Memory B cell (primary cell): ENCODE measurements at places on chromosomes 1 and 21.

DNA sequence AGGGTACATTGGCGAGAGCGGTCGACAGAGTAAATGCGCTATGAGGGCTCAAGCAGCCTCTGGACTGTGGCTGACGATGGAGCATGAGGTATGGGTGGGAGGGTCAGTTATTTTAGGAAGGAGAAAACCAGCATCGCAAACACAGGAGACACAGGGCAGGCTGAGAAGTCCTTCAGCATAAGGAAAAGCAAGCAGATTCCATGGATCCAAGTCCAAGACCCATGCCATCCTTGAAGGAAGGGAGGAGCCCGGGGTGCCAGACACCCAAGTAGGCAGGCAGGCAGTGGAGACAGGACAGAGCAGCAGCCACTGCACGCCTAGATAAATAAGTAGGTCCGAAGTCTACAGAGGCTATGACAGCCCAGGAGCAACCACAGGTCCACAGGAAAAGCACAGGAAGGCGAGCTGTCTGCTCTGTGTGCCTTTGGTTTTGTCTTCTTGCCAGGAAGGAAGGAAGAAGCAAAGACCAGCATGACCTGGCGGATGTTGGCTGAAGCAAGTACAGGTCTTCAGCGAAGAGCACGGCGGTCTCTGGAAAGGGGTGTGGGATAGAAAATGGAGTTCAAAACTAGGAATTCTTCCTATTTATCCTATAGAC is 76.4 kb upstream of the SLC45A1 start:
- no peak for DNase-seq

DNA sequence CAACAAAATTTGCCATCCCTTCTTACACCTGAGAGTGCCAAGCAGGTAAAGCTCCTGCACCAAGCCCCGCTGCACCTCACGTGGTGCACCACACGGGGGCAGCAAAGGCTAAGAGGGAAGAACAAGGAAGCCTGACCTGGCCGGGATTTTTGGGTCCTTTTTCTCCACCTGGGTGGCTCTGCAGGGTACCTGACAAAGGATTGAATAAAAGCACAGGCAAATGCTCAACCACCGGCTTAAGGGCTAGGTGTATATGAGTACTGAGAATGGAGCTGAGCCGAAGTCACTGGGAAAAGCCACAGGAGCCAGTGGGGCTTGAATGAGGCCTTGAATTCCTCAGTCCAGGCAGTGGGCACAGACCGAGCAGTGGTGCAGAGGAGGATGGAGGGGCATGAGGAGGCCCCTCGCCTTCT is 36.4 kb downstream of the ZNF697 start:
- peak; percentile 34 for DNase-seq

GRCh38 chr1:3468236-3469103 is 14.0 kb downstream of the ARHGEF16 start:
- no peak for DNase-seq

GRCh38 chr1:47201179-47201578 is 11.3 kb upstream of the PDZK1IP1 start:
- DNase-seq: no peak

DNA sequence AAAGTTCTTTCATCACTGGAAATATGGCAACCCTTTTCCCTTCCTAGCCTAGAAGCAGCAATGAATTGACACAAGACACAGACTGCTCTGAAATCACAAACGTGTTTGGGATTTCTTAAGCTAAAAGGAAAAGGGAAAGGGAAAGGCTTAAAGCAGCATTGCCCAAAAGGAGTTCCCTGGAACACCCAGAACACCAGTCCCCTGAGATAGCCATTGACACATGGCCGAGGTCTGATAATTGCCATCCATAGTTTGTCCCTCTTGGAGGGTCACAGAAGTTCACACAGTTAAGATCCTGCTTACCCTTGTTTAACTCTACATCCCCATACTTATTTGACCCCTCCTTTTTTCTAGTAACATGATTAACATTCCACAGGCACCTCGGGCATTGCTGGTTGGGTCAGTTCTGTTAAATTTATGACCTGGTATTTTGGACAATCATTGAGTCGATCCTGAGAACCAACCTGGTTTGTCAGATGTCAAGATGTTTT is 72.9 kb downstream of the ZNF281 start:
- DNase-seq: no peak

DNA sequence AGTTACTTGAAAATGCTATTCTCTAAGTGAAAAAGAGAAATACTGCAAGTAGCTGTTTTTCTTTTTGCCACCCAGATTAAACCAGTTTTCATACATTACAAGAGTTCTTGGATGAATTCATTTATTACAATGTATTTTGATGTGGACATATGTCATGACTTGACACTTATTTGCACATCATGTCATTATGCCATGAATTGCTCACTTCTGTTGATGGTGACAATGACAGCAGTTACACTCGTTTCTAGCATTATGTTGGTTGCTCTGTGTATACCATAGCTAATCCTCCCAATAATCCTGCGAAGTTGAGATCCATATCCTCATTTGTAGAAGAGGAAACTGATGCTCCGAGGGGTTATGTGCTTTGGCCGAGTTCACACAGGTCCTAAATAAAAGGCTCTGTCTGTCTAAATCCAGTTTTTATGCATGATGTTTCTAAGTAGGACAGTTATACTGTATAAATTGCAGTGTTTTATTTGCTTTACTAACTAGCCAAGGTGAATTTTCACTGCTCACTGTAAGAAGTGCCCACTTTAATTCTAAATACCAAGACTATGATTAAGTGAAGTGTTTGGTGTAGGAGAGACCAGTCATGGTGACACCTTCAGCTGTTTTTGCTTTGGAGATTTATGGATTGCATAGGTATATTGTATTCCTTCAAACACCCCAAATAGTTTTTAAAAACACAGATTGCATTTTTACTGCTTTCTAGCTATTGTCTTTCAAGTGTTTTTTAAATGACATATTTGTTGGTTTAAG is 56.7 kb downstream of the PRDM2 start:
- DNase-seq: no peak

DNA sequence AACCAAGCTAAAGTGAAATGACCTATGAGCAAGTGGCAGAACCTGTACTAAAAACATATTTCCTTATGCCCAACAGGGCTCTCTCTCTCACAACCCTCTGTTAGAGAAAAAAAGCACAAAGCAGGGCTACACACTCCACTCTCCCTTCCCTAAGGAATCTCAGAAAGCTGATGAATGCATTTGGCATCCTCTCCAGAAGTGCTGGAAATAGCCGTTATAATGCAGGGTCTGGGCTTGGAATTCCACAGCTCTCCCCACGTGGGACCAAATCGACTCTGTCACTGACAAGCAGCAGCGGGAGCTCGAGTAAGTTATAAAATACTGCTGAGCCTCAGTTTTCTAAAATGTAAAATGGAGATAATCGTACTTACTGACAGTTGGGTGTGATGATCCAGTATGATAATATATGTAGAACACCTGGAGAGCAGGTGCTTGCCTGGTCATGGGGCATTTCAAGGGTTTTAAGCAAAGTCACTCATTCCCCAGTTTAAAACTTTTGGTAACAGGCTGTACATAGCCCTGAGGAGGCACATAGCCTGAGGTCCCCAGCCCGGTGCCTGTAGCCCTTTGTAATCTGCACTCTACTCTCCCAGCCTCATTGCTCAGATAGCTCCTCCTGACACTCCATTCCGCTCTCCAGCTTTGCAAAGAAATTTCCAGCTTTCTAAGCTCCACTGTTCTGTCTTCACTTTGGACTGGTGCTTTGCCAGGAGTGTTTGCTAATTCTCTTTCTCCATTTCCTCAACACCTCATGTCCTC is 175.6 kb upstream of the DAB1 start:
- DNase-seq: no peak

DNA sequence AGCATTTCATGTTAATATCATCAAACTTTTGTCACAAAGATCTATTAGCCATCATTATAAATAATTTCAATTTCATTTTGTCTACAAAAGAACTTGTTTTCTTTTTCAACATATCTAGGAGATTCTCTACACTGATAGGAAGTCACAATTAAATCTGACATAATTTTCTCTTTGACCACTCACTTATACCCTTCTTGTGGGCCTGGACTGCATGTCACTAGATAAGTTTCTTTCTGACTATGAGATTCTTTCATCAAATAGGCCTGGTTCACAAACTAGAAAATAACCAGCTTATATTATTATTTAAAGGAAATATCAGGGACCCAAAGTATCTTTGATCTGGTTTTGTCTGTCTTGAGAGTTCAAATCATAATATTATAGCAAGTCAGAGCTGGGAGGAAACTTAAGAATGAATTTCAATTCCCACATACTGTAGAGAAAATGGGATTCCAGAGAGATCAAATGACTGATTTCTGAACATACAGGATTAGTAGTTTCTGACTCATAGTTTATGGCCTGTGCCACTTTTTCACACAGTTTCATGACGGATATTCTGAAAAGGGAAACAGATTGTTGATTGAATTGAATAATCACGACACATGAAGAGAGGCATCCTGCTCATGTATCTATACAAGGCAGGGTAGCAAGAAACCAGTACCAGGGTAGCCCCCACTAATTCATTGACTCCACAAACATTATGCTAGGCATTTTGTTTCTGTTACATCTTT is 355.8 kb downstream of the GPATCH2 start:
- DNase-seq: no peak

GRCh38 chr1:204652497-204652896 is 33.0 kb downstream of the LRRN2 start:
- DNase-seq: no peak

GRCh38 chr21:25635310-25635709 is 3.7 kb upstream of the JAM2 start:
- DNase-seq: no peak

DNA sequence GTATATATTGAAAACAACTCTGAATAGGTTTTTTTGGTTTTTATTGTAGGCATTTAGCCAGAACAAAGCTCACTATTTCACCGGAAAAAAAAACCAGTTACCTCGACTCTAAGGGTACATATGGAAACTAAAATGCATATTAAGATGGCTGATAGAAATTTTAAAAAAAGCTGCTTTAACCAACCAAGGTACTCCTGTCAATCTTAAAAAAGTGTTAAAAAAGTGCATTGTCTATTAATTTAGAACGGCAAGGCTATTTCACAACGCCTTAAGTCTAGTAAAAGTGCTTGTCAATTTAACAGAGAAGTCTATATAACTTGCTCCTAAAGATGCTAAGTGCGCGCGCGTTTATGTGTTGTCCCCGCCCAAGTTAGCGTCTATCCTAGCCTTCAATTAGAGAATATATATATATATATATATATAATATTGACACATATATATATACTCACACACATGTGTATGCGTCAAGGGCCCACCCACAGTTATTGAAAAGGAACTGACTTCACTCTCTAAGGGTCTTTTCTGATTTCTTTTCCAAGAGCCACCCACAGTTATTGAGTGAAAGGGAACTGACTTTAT is 934 bp downstream of the ASPM start:
- DNase-seq: no peak
